ENCODE measurements at places on chromosomes 13 and 19. TPM values are rescaled to one million over a fixed set of nuclear protein-coding genes. Genes with fewer than 3 reads are reported as not detected.

F7 gene
- not detected for total RNA-seq

ZNF99 gene
- not detected for total RNA-seq

GPR4 gene
- 0.26 TPM for total RNA-seq

TRAPPC5 gene
- 116 TPM for total RNA-seq

NLRP9 gene
- not detected for total RNA-seq

DLL3 gene
- 3.1 TPM for total RNA-seq

PGLYRP2 gene
- not detected for total RNA-seq

HSPB6 gene
- 0.18 TPM for total RNA-seq

CD22 gene
- total RNA-seq: 602 TPM

ZNF813 gene
- 4.5 TPM for total RNA-seq

SERPINE3 gene
- total RNA-seq: not detected

PLVAP gene
- total RNA-seq: 0.41 TPM

CD33 gene
- 18.1 TPM for total RNA-seq

MAP3K10 gene
- total RNA-seq: 26.3 TPM

ZNF724 gene
- 9.2 TPM for total RNA-seq

TNFSF9 gene
- total RNA-seq: 14.5 TPM

CPB2 gene
- not detected for total RNA-seq

ETV2 gene
- total RNA-seq: 0.75 TPM

NPHS1 gene
- not detected for total RNA-seq

SLC25A41 gene
- 1.4 TPM for total RNA-seq

WTIP gene
- 1.1 TPM for total RNA-seq

COLGALT1 gene
- total RNA-seq: 25.5 TPM

ZNF320 gene
- total RNA-seq: 23.7 TPM

SBK2 gene
- not detected for total RNA-seq

KLK5 gene
- not detected for total RNA-seq

CEACAM19 gene
- not detected for total RNA-seq

TMEM259 gene
- total RNA-seq: 167 TPM

ARHGAP33 gene
- total RNA-seq: 12.3 TPM

FOXO1 gene
- 27.6 TPM for total RNA-seq

ZNF808 gene
- total RNA-seq: 31.5 TPM

DPRX gene
- total RNA-seq: not detected

ZNF625 gene
- 3.9 TPM for total RNA-seq

RAB3D gene
- total RNA-seq: 9.0 TPM

PRSS57 gene
- not detected for total RNA-seq

Data from Karpas-422 (cell line).